ENCODE measurements at places on chromosomes 12 and 14.

DNA sequence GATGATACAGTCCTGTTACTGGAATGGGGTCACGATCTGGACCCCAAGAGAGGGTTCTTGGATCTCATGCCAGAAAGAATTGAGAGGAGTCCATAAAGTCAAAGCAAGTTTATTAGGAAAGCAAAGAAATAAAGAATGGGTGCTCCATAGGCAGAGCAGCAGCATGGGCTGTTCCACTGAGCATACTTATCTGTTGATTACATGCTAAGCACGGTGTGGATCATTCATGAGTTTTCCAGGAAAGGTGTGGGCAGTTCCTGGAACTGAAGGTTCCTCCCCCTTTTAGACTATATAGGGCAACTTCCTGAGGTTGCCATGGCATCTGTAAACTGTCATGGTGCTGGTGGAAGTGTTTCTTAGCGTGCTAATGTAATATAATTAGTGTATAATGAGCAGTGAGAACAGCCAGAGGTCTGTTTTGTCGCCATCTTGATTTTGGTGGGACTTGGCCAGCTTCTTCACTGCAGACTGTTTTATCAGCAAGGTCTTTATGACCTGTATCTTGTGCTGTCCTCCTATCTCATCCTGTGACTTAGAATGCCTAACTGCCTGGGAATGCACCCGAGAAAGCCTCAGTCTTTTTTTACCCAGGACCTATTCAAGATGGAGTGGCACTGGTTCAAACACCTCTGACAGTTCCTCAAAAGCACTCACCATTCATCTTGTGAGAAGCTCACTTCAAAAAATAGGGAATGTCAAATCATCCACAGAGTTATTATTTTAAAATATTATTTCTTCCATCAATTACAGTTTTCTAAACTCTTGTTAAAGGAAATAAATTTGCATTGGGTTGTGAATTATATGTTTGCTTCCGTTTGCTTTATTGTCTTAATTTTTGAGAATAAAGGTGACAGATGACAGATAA, 1358.8 kb upstream of the TMEM132C start:
- DNase-seq: no peak

DNA sequence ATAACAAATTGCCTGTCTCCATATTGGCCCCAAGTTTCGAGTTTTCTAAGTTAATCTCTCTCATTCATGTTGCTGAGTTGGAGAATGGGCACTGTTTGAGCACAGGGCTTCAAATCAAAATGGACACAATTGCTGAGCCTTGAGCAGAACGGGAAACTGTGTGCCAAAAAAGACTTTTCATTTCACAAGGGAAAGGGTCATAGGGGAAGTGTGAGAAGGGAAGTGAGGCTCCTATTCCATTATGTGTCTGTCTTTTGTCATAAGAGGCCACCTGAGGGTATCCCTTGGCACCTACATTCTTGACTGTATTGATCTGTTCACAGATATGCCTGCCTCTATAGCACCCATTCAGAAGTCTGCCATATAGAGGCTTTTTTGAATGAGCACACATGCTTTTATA, 59.1 kb downstream of the TTLL5 start:
- no peak for DNase-seq

GRCh38 chr14:58501214-58501816, 73.8 kb downstream of the KIAA0586 start:
- peak; percentile 81 for DNase-seq

DNA sequence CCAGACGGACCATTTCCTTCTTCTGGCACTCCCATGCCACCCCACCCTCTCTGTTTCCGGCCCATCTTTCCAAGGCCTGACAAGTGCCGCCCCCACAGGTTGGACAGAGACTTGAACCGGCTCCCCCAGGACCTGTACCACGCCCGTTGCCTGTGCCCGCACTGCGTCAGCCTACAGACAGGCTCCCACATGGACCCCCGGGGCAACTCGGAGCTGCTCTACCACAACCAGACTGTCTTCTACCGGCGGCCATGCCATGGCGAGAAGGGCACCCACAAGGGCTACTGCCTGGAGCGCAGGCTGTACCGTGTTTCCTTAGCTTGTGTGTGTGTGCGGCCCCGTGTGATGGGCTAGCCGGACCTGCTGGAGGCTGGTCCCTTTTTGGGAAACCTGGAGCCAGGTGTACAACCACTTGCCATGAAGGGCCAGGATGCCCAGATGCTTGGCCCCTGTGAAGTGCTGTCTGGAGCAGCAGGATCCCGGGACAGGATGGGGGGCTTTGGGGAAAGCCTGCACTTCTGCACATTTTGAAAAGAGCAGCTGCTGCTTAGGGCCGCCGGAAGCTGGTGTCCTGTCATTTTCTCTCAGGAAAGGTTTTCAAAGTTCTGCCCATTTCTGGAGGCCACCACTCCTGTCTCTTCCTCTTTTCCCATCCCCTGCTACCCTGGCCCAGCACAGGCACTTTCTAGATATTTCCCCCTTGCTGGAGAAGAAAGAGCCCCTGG, 1.2 kb upstream of the CMTM5 start:
- DNase-seq: no peak

DNA sequence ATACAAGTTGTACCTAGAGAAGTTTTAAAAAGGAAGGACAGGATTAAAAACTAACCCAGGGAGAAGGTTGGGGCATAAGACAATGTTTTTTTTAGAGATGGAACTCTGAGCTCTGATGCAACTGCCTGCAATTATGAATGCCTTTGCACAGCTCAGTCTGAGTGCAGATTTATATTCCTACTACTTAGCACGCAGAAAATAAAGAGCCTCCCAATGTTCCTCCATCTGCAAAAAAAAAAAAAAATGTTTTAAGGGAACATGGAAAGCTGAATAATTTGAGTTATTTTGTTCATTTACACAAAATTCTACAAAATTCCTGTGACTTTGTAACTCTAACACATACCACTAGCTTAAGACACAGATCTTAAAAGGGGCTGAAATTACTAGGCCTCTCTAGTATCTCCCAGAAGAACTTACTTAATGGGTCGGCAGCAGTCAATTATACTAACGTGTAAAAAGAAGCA, 15.7 kb downstream of the CLIP1 start:
- no peak for DNase-seq

GRCh38 chr12:50006280-50006679, 19.0 kb downstream of the RACGAP1 start:
- DNase-seq: no peak

DNA sequence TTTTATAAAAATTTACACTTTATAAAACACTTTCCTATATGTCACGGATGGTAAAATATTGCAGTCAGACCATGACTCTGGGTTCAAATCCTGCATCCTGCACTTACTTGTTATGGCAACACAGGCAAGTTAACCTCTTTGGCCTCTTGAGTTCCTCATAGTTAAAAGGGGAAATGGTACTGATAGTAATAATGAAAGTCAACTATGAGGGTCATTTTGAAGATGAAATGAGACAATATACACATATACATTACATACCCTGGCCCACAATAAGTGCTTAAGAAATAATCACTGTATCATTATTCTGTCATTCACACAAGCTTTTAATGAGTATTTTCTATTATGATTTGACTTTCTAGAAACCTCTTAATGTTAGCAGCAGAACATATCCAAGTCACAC, 64.4 kb downstream of the C12orf42 start:
- no peak for DNase-seq

DNA sequence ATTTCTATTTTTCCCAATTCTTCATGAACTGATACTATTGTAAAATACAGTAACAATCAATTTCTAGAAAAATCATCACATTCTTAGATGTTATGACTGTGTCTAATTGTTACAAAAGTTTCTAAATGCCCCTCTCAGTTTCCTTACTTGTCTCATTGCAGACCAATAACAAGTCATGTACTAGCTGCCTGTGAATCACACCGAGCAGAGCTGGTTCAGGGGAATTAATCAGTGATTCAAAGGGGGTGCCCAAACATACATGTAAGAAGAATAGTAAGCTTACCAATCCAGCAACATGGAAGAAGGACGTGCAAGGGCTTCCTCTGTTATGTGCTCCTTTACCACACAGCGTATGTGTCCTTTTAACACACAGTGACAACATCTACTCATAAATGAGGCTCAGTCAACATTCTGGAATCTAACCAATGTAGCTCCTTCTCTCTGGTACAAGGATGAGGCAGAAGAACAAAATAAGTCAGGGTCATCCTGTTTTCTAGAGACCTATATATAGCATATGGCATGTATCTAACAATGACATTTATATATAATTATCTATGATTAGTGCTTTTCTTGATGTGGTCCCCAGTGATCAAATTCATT, 126.4 kb downstream of the SCN8A start:
- no peak for DNase-seq

DNA sequence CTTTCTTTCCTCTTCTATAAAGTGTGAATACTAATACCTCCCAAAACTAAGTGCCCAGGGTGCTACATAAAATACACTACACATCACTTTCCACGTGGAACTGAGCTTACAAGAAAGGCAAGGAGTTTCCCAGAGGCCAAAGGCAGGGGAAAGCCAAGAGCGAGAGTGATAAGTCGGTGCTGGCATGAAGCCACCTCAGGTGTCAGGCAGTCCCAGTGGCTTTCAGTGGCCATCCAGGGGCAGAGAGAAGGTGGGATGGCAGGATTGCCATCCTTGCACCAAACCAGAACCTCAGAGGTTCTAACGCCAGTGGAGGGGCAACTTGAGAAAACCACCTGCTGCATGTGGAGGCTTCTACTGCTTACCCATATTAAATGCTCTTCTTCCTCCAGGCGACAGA, 79.7 kb upstream of the DIO3 start:
- DNase-seq: no peak

GRCh38 chr14:95620659-95621059, 65.6 kb upstream of the TCL1B start:
- no peak for DNase-seq

DNA sequence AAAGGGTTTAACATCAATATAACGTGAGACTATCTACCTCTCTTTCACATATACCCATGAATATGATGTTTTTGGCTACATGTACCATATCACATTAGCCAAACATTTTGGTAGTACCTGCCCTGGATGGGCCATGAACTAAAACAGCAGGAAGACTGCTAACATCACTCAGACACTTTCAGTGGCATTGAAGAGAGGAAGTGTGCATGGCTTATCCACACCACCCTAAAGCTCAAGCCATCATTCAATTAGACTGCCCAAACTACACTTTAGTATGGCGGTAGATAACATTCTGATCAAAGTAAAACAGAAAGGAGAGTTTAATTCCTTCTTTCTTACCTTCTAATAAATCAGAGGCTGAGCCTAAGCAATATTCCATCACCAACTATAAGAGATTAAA, 103.0 kb downstream of the PEBP1 start:
- no peak for DNase-seq

- DNase-seq: no peak
Measured at GRCh38 chr12:108461058-108461660, 53.9 kb upstream of the FICD start.

GRCh38 chr12:29158115-29158763, 9.2 kb downstream of the FAR2 start:
- no peak for DNase-seq

- no peak for DNase-seq
Measured at GRCh38 chr12:69161829-69162228, 77.5 kb upstream of the CPSF6 start.

DNA sequence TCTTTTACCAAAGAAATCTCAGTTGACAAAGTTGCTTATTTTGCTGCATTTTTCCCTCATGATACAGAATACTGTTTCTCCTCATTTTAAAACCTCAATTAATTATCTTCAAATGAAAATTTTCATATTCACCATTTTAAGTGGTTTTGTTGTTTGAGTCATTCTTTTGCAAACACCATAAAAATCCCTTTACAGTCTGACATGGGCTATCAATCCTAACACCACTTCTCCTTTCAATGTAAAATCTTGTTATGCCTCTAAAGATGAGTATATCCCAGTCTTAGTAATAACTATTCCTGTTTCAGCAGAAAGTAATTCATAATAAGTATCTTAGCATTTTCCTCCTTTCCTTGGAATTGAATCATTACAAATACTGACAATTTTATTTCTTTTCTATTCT, 192.2 kb downstream of the SYT1 start:
- no peak for DNase-seq

- no peak for DNase-seq
Measured at GRCh38 chr14:90760078-90760444, 56.2 kb downstream of the TTC7B start.

- no peak for DNase-seq
Measured at GRCh38 chr14:76776428-76777251, 15.4 kb downstream of the VASH1 start.

DNA sequence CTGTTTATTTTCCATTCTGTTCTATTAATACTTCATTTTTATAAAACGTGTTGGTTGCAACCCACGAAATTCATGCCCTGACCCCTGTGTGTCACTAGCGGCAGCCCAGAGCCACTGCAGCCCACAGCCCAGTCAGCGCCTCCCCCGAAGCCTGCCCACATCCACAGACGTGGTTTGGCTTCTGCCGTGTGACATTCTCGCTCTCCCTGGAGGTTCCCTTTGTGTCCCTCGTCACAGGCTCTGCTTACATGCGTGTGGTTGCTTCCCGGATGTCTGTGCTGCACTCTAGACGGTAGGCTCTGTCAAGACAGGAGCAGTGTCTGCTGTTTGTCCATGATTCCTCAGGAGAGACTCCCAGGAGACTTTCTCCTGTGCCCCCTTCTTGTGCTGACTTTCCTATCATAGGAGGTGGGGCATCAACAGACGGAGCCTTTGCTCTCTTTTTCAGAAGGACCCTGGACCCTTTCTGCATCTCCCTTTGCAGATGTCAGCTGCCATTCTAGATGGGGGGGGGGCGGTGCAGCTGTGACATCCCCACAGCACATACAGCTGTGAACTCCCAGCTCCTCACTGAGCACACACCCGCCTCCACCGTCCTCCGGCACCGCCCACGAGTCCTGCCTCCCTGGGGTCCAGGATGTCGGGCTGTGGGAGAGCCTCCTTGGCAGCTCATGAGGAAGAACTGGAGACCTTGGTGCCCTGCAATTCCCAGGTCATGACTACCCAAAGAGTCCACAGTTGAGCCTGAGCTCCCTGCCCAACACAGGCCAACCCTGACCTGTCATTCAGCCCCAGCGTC, 36.8 kb upstream of the PIWIL1 start:
- DNase-seq: no peak

DNA sequence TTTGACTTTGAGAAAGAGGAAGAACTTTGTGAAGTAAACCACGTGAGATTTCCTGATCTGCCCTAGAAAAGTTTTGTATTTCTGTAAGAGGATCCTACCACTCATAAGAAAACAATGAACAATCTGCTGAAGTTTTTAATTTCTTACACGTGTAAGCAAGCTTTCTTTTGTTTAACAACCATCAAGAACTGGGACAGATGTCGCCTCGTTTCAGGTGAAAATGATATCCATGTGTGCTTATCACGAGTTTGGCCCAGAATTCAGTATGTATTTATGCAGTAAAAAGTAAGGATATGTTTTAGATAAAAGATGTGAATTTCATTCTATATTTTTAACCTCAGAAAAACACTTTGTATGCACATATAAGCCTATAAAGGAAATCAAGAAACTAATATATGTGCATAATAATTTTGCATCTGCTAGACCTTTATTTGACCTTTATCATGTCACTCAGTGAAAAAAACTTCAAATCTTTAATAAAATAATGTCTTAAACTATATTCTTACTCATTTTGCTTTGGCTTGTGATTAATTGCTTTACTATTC, 56.9 kb upstream of the DHRS4 start:
- no peak for DNase-seq

- DNase-seq: no peak
Measured at GRCh38 chr14:100069161-100069800, 4.1 kb downstream of the EVL start.

GRCh38 chr14:62138593-62138992, 376.4 kb downstream of the SNAPC1 start:
- DNase-seq: no peak

- DNase-seq: no peak
Measured at GRCh38 chr14:42626986-42627385, 1020.3 kb downstream of the LRFN5 start.

Data from epithelial cell of esophagus (primary cell).